ENCODE measurements at places on chromosomes 1 and 21.

DNA sequence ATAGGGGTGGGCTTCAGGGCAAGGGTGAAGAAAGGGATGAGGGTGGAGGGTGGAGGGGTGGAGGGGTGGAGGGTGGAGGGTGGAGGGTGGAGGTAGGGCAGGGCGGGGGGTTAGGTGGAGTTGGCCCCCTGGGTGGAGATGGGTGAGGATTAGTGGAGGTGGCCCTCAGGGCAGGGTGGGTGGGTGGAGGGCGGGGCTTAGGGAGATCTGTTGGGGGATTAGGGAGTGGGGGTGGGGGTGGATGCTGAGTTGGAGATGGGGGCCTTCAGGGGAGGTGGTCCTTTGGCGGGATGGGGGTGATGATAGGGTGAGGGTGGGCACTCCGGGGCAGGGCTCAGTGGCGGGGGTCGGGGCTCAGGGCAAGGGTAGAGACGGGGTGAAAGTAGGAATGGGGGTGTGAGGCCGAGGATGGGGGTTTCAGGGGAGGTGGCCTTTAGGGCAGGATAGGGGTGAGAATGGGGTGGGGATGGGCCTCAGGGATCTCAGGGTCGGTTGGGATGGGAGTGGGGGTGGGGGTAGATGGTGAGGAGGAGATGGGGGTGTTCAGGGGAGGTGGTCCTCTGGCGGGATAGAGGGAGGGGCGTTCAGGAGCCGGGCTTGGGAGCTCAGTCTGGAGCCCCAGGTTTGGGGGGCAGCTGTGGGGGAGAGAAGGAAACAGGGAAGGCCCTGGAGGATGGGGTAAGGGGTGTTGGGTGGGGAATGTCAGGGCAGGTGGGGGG, 800 bp upstream of the DNMT3L start:
- DNase-seq = no peak

DNA sequence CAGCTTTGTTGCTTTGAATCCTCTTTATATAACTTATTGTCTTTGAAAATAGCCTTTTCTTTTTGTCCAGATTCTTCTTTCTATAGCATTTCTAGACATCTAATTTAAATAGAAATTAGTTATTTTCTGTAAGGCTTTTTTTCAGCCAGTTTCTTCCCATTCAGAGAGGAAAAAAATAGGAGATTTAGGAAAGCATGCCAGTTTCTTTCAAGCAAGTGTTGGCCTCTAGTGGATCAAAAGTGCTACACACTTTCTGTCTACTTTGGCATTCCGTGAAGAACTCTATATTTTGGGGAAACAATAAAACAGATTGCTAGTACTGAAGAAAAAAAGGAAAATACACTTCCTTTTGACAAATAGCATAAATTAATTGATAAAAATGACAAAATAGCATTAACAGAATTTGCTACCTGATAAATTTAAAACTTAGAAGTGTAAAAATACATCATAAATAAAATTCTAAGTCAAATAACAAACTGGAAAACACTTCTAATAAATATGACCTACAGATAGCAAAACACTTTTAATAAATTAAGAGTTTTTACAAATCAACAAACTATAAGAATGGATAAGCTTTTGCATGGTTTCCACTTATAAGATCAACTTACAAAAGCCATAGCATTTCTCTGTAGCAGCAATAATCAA, 13.1 kb upstream of the EXO1 start:
- DNase-seq = no peak

DNA sequence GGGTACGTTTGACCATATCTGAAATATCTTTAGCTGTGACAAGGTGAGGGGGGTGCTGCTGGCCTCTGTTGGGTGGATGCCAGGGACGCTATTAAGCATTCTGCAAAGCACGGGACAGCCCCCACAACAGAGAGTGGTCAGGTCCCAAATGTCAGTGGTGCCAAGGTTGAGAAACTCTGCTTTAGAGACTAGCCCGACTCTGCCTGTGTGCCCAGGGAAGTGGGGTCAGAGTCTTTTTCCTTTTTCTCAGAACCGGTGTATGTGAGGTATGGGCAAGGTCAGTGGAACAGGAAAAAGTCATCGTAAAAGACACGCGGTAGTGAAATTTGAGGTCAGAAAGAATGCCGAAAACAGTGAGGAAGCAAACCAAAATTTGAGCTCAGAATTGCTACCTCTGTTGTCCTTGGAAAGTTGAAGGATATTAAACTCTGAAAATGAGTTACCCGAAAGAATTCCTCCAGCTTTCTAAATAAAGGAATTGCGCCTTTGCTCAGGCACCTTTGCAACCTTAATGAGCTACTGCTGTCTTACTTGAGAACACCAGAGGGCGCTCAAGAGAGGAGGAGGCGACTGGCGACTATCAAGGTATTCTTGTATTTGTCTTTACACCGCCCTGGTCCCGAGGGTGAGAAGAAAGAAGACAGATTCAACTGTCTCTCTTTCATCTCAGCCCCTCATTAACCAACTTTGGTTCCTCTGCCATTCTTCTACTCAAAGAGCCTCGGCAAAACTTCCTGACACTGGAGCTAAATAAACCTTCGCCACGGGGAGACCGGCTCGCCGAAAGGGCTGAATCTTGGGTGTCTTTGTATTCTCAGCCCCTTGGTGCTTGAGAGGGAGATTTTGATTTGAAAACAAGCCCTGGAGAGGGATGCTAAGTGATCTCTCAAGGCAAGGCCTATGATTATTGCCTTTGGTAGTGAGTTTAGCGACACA, 85.4 kb upstream of the OLIG2 start:
- peak; percentile 30 for DNase-seq

GRCh38 chr1:9196129-9197040, 38.2 kb upstream of the H6PD start:
- peak; percentile 43 for DNase-seq
